Stimulated activated CD8-positive, alpha-beta memory T cell treated with anti-CD3 and anti-CD28 coated beads, Interleukin-15, amount 100 ng/mL, for 4 hours (primary cell): ENCODE measurements at places on chromosomes 5 and 9.

- DNase-seq = no peak
Observed at GRCh38 chr5:95151694-95152093, 133.2 kb downstream of the MCTP1 start.

DNA sequence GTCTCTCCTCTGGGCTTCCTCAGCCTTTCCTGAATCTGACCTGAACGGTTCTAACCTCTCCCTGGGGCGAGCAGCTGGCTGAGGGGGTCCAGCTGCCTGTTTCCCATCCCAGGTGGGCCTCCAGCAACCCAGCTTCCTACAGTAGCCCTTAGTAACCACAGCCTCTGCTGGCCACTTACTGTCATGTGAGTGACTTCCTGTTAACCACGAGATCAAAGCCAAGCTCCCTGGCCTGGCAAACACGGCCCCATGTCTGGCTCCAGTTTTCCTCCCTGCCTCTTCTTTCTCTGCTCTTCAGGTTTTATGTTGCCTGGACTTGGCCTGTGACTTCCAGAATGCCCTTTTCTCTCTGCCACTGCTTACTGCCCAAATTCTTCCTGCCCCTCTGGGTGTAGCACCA, 47.2 kb upstream of the DAB2IP start:
- DNase-seq = no peak

DNA sequence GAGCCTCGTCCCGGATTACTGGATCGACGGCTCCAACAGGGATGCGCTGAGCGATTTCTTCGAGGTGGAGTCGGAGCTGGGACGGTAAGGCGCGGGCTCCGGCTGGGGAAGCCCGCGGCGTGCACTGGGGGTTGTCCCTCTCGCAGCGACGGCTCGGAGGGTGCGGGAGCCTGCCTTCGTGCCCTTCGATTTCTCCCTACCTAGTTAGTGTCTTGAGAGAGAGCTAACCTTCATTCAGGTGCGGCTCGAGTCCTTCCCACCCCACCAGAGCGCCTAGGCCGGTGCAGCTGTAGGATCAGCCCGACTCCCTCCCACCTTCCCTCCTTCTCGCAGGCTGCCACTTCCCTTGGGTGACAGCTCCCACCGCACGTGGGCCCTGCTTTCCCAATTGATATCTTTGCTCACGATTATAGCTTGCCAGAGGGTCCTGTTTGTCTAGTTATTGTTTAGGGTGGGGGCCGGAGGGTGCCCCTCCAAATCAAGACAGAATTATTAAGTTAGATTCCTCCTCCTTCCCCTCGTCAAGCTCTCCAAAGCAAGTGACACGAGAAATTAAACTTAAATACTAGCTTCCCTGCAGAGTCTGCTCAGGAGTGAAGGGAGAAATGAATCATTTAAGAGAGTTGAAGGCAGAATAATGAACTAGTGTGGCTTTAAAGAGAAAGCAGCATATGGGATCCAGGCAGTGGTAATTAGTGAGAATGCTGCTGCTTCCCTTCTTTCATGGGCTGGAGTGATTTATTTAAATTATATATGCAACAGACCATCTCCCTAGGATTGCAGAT, 569 bp downstream of the CAMK4 start:
- DNase-seq = no peak

- no peak for DNase-seq
Observed at GRCh38 chr9:12414514-12414913, 278.7 kb upstream of the TYRP1 start.

- DNase-seq = no peak
Observed at GRCh38 chr5:90557391-90557790, 1.2 kb upstream of the ADGRV1 start.

DNA sequence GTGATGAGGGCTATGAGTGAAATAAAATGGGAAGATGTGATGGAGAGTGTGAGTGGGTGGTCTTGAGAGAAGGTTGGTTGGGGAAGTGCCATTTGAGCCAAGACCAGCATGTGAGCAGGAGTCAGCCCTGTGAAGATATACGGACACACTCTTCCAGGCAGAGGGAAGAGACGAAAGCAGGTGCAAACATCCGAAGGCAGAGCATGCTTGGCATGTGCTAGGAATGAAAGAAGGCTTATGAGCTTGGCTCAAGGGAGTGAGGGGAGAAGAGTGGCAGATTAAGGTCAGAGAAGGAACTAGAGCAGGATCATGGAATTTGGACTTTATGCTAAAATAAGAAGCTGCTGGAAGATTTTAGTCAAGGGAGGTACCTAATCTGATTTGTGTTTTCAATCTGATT, 23.6 kb upstream of the CCDC112 start:
- DNase-seq = no peak

DNA sequence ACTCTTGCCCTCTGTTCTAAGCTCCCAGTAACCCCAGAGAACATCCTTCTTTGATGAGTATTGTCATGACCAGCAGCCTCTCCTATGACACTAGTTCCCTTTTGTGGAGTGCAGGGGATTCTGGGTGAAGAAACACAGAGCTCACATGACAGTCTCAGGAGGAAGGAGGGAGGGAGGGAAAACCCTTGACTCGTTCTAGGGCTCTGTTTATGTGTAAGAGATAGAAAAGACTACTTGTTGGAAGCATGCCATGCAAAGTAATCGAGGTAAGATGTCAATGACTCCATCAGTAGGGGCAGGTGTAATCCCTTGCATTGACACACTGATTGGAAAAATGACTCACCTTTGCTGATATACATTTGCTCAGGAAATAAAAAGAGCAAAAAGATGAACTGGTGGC, 190.2 kb upstream of the ELL2 start:
- no peak for DNase-seq

DNA sequence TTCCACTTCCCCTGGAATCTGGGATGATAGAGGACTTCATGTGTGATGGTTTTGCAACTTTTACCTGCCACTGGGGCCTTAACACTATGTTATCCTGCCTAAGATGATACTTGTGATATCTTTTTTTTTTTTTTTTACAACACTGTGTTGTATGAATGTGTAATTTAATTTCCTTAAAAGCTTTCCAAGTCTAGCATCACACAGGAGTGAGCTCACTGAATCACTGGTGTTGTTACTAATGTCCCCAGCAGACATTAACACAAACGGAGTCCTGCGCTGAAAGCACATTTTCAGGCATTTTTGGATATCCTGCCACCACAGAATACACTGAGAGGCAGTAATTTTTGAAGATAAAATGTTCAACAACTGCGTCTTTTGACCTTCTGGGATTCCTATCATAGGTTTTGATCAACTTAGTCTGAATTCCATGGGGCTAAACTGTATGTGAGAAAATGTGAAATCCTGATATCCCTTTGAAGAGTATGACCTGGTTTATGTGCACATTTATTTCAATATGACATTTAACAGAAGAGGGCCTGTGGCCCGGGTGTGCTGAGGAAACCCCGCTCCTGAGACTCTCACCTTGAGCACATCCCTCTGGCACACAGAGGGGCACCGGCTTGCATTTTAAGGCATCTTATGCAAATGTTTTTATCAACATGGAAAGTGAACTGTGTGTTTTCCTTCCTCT, 118.0 kb downstream of the FSTL4 start:
- no peak for DNase-seq

- DNase-seq = no peak
Observed at GRCh38 chr5:159897786-159898393, 18.4 kb upstream of the ADRA1B start.
